ENCODE measurements at places on chromosomes 6 and 20.

- DNase-seq, result no peak
These were observed 143.7 kb downstream of the KLHL32 start for GRCh38 chr6:97068211-97068610.

DNA sequence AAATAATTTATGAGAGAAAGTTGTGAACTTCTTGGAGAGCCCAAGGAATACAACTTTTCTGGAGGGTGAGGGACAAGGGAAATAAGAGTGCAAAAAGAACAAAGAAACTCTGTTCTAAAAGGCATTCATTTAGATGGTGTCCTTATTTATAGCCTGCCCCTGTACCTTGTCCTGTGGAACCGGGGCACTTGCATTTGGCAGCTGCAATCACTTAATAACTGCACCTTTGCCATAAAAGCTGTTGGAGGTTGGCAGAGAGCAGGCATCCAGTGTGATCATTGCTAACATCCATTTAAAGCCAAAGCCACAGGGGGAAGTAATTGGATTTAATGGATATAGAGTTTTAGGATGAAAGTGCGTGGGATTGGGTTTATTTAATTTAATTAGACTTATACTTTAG is 50.8 kb upstream of the SGK1 start:
- no peak for DNase-seq

GRCh38 chr20:38941726-38942389 is 15.6 kb downstream of the FAM83D start:
- DNase-seq, result no peak

GRCh38 chr6:136037876-136038460 is 186.5 kb downstream of the PDE7B start:
- DNase-seq, result no peak

- no peak for DNase-seq
These were observed 119.5 kb upstream of the FRMD1 start for GRCh38 chr6:168198302-168199180.

GRCh38 chr6:80547827-80548226 is 441.4 kb downstream of the BCKDHB start:
- no peak for DNase-seq

GRCh38 chr6:170473301-170473717 is 79.8 kb downstream of the PSMB1 start:
- no peak for DNase-seq

DNA sequence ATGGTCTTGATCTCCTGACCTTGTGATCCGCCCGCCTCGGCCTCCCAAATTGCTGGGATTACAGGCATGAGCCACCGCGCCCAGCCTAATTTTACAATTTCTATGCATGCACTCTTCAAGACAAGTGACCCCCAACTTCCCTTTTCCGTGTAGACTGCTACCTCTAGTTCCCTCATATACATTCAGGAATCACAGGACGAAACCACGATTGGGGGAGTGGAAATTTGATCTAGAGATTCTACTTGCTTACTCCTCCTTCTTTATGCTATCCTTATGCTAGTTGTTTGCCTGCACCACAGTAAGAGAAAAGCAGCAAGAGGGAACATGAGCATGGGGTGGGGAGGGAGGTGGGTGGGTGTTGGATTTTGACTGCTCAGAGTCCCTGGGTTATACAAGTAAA is 34.9 kb downstream of the OSTM1 start:
- DNase-seq, result no peak

GRCh38 chr6:145263778-145264211 is 471.5 kb downstream of the EPM2A start:
- DNase-seq, result no peak

GRCh38 chr20:17958373-17959256 is 10.0 kb downstream of the SNX5 start:
- DNase-seq, result no peak

GRCh38 chr6:112665815-112666214 is 318.7 kb downstream of the RFPL4B start:
- DNase-seq, result no peak

GRCh38 chr6:161493576-161494118 is 219.8 kb upstream of the AGPAT4 start:
- DNase-seq, result no peak

- DNase-seq, result no peak
These were observed 79.1 kb upstream of the F13A1 start for GRCh38 chr6:6399568-6399967.

- DNase-seq, result no peak
These were observed 43.5 kb downstream of the PPP1R14C start for GRCh38 chr6:150186129-150186898.

DNA sequence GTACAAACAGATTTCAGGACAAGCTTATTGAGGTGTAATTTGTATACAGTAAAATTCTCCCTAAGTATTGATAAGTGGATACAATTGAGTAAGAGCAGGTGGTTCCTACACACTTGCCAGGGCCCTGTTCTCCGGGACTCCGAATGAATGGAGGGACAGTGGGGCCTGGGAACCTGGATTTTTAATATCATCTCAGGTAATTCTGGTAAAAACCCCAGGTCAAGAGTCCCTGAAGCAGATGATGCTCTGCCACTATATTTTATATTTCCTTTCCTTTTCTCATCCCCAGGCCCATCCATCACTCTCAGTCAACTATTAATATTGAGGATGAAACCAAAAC is 104.9 kb downstream of the FYN start:
- DNase-seq, result no peak

GRCh38 chr6:122484760-122485159 is 13.2 kb upstream of the SERINC1 start:
- DNase-seq, result no peak

DNA sequence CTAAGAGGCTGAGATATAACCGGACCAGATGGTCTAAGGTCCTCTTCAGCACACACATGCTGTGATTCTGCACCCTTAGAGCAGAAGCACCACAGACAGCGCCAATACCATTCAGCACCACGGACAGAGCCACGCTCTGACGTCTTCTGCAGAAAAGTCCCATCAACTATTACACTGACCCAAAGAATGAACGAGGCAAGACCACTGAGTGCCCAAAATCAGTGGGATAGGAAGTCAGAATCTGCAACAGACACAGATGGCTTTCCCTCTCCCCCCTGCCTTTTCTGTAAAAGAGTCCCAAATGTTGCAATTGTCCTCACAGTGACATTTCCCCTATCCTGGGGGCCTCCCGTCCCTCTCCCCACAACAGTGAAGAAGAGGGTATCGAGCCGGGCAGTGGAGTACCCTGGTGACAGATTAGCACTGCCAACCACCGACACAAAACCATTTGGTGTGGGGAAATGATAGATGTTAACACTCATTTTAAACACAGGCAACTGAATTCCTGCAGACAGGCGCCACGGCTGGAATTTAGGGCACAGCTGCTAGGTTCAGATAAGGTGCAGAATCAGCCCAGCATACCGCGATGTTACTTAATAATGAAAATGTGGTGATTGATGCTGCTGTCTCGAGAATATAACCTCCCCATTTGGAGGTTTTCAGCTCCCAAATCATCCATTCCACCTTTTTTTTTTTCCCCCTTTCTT is 66.6 kb upstream of the CTNNBL1 start:
- DNase-seq, result no peak
